ENCODE measurements at places on chromosomes 11 and 22.

DNA sequence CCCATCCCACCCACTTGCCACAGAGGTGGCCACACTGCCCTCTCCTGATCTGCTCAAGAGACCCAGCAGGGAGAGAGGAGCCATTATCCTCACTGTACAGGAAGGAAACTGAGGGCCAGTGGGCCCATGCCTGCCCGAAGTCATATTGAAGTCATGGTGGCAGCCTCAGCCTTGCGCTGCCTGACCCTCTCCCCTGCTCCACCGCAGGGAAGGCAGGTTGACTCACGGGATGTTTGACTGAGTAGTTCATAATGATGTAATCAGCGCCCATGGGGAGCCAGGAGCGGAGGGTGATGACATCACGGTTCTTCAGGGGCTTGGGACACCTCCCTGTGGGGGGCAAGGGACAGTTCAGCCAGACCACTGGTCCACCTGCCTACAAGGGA, 6.1 kb upstream of the ARAP1 start:
- peaks cover 11% of the 10 kb centered on the region for H3K4me1 ChIP-seq
- no peaks in the 10 kb centered on the region for H3K36me3 ChIP-seq
- H3K4me3 ChIP-seq, result no peak overlapping the region
- H3K27me3 ChIP-seq, result peaks cover 2% of the 10 kb centered on the region
- H3K27ac ChIP-seq, result peak overlapping the region; percentile 7

DNA sequence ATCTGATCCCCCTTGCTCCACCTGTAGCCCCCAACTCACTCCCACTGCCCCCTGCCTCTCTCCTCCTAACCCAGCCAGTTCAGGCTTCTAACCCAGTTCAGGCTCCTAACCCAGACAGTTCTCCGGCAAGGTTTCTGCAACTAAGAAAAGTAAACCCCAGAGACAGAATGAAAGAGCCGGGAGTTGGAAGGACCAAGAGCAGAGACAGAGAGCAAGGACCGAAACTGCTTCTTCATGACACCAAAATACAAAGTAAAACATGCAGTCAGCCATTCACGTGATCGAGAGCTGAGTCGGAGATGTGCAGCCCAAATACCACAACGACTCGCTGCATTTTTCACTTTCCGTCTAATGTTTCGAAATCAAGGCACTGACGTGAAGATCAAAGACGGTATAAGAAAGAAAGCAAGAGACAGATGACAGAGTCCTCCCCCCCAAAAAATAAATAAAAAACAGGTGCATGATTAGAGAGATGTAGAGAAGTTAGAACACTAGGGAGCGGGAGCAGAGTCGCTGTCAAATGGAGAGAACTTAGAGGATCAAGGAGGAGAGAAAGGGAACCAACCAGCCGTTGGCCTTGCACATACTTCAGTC, 884 bp downstream of the IL10RA start:
- no peaks in the 10 kb centered on the region for H3K27me3 ChIP-seq
- peak; percentile 38 for DNase-seq

DNA sequence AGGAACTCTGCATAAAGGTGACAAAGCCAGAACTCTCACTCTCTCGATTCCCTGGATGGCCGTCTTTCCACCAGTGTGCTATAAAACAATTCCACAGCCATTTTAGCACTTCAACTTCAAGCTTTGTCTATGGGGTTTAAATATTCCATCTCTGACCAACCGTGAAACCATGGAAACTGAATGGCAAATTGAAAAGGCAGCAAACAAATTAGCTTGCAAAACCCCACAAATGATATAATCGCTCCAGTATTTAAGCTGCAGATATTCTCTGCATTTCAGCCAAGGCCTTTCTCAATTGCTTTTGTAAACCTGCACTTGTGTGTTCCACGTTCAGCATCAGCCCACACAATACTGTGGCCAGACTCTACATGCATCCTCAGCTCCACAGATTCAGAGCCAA, 131.7 kb upstream of the ISX start:
- no peak for DNase-seq
- H3K36me3 ChIP-seq, result no peaks in the 10 kb centered on the region
- H3K27ac ChIP-seq, result no peak overlapping the region
- no peak overlapping the region for H3K4me3 ChIP-seq
- H3K4me1 ChIP-seq, result no peaks in the 10 kb centered on the region

- H3K27ac ChIP-seq, result no peak overlapping the region
- H3K4me1 ChIP-seq, result no peaks in the 10 kb centered on the region
- no peak overlapping the region for H3K4me3 ChIP-seq
- peaks cover 17% of the 10 kb centered on the region for H3K27me3 ChIP-seq
These were observed 23.1 kb downstream of the FADD start for GRCh38 chr11:70226183-70226582.

DNA sequence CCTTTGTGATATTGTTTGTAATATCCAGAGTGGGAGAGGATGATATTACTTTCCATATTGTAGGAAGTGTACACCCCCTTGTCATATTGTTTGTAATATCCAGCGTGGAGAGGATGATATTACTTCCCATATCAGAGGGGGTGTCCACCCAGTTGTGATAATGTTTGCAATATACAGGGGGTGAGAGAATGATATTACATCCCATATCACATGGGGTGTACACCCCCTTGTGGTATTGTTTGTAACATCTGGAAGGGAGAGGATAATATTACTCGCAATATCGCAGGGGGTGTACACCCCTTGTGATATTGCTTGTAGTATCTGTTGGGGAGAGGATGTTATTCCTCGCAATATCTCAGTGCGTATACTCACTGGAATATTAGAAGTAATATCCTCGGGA, 61.5 kb downstream of the PRSS23 start:
- DNase-seq, result no peak
- no peaks in the 10 kb centered on the region for H3K36me3 ChIP-seq
- H3K27ac ChIP-seq, result no peak overlapping the region
- H3K27me3 ChIP-seq, result no peaks in the 10 kb centered on the region

DNA sequence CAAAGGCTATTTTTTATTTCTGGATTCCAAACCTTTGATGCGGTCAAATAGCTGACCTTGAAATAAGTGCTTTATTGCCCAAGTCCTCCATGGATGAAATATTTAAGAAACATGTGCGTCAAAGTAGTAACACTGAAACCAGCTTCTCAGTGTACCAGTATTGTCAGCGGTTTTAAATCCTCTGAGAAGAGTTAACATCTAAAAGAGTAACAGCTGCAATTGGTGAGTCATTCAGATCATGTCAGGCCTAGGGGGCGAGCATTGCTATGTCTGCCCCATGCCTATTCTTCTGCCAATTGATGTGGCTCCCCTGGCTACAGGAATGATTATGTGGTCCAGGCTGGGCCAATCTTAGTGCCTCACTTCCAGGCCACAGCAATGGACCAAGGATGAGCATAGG, 263.3 kb upstream of the SORL1-AS1 start:
- no peaks in the 10 kb centered on the region for H3K36me3 ChIP-seq
- H3K27ac ChIP-seq, result no peak overlapping the region
- no peaks in the 10 kb centered on the region for H3K4me1 ChIP-seq
- peaks cover 8% of the 10 kb centered on the region for H3K27me3 ChIP-seq

DNA sequence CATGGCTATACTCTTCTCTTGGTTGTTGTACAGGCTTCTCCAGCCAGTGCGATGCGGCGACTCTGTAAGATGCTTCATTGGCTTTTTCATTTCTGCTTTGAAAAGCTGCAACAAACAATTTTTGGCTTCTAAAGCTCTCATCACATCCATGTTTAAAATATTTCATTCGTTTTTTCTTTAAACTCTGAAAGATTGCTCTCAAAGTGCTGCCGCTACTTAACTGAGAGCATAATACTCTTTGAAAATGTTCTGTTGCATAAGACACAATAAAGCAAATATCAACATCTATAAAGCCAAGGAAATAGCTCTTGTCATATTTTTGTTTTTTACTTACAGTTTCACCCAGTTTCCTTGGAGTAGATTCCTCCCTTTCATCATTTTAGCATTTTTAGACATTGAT, 468.3 kb downstream of the TBC1D22A start:
- no peak overlapping the region for H3K4me3 ChIP-seq
- peaks cover 2% of the 10 kb centered on the region for H3K36me3 ChIP-seq
- no peak for DNase-seq
- H3K27ac ChIP-seq, result no peak overlapping the region
- peaks cover 4% of the 10 kb centered on the region for H3K27me3 ChIP-seq
- H3K4me1 ChIP-seq, result no peaks in the 10 kb centered on the region

GRCh38 chr11:82831364-82831763, 68.9 kb downstream of the PRCP start:
- DNase-seq, result no peak
- H3K27ac ChIP-seq, result no peak overlapping the region
- H3K4me1 ChIP-seq, result no peaks in the 10 kb centered on the region
- no peak overlapping the region for H3K4me3 ChIP-seq
- H3K36me3 ChIP-seq, result peaks cover 6% of the 10 kb centered on the region

DNA sequence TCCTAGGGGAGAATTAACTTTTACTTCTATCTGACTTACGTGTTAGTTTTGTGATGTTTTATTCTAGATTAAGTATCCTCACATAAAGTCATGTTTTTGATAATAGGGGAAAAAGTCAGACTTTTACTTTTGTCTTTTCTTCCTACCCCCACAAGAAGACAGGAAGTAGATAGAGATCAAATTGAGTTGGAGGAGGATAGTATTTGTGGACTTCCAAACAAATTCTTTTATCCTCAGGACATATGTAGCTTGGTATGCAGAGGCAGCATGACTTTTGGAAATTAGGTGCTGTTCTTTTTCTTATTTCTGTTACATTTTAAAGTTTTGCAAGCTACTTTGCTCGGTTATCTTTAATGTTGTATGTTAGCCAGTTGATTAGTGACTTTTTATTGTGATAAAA, 61.4 kb downstream of the MTMR3 start:
- H3K27me3 ChIP-seq, result peaks cover 2% of the 10 kb centered on the region
- peaks cover 7% of the 10 kb centered on the region for H3K36me3 ChIP-seq
- no peak for DNase-seq
- no peak overlapping the region for H3K27ac ChIP-seq

DNA sequence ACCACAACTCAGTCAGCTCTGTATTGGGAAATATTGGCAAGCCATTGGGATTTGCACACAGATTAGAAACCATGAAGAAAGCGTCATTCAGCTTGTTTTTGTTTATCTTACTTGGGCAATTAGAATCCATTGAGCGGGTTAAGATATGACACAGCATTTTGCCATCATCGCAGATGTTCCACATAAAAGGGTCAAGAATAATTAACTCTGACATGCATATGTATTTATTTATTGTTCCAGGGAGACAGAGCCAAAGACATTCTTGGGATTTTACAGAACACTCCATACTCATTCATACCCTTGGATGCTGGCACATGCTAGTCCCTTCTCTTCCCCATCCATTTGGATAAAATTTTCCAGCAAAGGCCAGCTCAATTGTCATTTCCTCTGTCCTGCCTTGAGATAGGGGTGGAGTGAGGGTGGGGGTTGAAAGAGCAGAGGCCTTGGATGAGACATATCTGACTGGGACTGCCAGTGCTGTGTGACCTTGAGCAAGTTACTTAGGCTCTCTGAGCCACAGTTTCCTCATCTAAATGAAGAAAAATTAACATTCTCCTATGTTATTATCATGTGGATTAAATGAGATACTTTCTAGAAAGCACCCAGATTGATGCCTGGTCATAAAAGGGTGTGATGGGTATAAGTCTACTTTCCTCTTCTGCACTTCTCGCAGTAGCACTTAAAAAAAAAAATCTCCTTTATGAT, 179.7 kb downstream of the RRAS2 start:
- peaks cover 3% of the 10 kb centered on the region for H3K4me1 ChIP-seq
- H3K36me3 ChIP-seq, result peaks cover 1% of the 10 kb centered on the region
- no peak for DNase-seq
- no peak overlapping the region for H3K27ac ChIP-seq
- H3K27me3 ChIP-seq, result peaks cover 5% of the 10 kb centered on the region

DNA sequence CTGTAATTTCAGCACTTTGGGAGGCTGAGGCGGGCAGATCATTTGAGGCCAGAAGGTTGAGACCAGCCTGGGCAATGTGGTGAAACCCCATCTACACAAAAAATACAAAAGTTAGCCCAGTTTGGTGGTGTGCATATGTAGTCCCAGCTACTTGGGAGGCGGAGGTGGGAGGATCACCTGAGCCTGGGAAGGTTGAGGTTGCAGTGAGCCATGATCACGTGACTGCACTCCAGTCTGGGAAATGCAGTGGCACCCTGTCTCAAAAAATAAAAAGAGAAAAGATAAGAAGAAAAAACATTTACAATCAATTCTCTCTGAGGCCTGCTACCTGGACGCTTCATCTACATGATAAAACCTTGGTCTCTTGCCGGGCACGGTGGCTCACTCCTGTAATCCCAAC, 7.2 kb upstream of the CBL start:
- no peak overlapping the region for H3K4me3 ChIP-seq
- peaks cover 5% of the 10 kb centered on the region for H3K27me3 ChIP-seq
- no peak overlapping the region for H3K27ac ChIP-seq
- H3K36me3 ChIP-seq, result no peaks in the 10 kb centered on the region
- DNase-seq, result no peak
